ENCODE measurements at places on chromosomes 3 and 15.

- no peak for DNase-seq
These were observed 330.9 kb upstream of the THBS1 start for GRCh38 chr15:39250001-39250400.

DNA sequence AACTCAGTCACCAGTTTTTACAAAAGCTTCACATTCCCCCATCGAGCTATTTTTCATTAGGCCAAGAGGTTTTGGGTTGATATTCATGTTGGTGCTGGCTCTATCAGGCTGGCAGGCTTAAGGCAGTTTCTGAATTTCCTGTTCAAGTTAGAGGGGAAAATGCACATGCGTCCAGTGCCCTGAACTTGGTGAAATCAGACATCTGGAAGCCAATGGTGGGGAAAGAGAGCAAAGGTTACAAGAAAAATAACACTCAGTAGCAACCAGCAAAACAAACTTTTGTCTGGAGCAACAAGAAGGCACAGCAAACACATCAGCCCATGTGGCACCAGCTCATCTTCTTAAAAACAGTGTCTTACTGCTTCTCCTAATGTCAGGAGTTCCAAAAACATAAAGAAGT lies 155.6 kb upstream of the TSC22D2 start:
- DNase-seq: no peak

GRCh38 chr15:94327356-94327936 lies 96.1 kb downstream of the MCTP2 start:
- DNase-seq: no peak

DNA sequence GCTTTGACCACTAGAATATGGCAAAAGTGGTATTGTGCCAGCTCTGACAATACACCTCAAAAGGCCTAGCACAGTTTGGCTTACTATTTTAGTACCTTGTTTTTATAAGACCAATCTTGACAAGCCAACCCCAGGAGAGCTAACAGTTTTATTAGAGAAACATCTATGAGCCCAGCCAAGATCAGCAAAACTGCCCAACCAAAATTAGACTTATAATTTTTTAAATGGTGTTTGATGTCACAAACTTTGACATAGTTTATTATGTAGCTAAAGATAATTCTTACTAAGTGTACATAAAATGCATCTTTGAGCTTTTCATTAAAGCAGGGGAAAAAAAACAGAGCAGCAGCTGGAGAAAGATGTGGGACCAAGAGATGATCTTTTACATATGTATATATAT lies 537.5 kb downstream of the ZPLD1 start:
- no peak for DNase-seq

DNA sequence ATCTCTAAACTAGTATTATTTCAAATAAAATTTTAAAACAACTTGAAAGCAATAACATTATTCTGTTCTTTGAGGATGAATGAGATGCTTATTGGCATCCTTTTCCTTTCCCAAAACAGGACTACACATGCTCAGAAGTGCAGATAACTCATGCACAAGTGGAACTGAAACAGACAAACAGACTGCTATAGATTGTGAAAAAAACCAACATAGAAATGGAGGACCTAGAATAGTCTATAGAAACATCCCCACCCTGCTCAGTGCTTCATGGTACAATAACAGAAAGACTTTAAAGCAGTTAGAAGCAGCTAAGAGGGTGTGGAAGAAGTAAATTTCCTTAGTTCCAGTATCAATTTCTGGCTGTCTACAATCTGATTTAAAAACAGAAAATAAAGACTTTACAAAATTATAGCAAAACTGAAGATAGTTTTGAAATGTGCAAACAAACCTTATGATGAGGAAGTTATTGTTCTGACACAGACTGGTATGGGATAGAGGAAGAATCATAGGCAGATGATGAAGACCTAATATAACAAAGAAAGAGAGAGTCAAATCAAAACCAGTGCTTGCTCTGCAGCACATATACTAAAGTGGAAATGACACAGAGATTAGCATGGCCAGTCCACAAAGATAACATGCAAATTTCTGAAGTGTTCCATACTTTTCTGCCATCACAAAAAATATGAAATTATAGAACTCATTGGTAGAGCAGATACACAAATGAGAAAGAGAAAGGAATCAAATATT lies 1025.4 kb downstream of the SQOR start:
- no peak for DNase-seq

DNA sequence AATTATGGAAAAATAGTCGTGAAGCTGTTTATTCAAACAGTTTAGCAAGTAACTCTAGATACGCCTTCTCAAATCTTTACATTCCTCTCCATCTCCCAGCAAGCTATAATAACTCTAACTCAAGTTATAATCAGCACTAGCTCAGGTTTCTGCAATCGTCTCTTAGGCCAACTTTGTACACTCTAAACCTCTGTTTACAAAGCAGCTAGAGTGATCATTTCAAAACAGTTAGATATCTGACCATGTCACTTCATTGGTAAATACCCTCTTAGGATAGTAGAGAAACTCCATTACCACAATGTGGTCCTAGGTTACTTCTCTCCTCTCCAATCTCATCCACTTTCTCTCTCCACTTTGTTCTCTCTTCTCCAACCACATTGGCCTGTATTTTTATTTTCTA lies 31.2 kb downstream of the PLOD2 start:
- DNase-seq: no peak

DNA sequence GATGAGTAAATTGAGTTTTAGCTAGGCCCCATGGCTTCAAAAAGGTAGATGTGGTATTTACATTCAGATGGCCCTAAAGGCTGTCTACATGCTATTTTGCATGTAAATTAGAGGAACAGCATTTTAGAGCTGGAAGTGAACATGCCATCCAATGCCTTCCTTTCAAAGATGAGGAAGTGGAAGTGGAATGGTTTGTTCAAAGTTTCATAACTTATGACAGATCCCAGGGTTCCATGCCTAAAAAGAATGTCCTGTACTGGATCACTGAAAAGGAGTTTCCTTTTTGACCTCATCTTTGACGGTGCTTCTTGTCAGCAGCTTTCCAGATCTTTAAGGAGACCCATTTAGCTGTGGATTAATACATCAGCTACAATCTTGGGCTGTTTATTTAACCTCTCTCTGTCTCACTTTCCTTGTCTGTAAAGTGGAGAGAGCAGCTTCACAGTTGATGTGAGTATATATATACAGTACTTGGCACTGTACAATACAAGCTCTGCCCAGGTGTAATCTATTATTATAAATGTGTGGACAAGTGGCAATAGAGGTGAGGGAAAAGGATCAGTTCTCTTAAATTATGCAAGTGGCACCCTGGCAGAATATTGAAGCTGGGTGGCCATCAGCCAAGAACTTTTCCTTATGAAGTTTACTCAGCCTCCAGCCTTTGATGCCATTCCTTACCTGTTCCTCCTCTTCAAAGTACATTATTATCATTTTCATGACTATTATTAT lies 68.7 kb upstream of the GOLGA8B start:
- DNase-seq: no peak

- no peak for DNase-seq
These were observed 153.2 kb downstream of the UNC13C start for GRCh38 chr15:54131410-54131809.

All from NCI-H1436 treated with DMSO at 0.1 percent for 48 hours (cell line).